ENCODE measurements at places on chromosomes 5 and 9.

GRCh38 chr5:64161420-64161819, 4.2 kb upstream of the RNF180 start:
- DNase-seq: no peak

DNA sequence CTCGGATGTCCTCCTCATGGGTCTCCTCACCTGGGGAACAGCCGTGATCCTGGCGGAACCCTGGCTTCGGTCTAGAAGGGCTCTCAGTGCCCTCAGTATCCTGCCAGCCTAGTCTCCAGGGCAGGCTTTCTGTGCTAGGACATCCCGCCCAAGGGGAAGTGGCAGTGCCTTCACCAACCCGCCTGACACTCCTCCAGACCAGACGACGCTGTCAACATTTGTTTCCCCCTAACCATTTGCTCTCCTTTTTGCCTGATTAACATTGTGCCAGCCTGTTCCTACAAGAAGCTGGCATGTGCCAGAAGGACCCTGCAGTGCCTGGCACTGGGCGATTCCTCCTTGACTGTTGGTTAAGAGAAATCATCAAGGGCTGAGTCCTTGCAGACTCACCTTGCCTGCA, 358.9 kb upstream of the IRX2 start:
- no peak for DNase-seq

DNA sequence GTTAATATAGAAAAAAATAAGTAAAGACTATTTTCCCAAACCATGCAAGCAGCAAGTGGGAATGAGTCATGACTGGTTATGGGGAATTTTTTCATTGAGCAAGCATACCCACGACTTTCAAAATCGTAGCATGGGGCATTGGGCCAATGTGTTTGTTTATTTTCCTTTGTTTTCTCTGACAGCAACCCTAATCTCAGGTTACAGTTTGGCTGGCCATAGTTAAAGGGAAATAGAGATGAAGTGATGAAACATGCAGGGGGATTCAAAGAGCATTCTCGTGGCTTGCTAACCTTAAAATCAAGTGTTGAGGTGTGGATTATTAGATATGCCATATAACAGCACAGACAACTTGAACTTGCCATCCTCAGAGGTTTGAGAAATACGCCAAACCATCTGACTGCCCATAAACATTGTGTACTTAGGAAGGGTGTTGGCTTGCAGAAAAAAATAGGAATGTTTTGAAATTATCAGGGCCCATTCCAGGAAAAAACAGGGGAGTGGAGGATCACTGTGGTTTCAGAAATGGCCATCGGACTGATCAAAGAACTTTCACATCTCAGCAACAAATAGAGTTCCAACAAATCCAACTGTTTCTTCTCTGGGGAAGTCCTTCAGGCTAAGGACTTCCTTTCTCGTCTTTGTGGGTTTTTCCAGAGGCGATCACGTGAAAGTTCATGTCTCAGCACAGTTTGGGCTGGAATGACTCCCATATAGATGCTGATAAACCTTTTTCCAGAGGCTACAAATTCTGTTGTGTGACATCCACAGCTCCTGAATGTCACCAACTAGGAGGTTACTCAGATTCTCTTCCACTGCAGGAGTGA, 259.1 kb downstream of the SYK start:
- no peak for DNase-seq

- DNase-seq: no peak
These were observed 1387.7 kb downstream of the MAT2B start for GRCh38 chr5:164893071-164893470.

GRCh38 chr5:43702815-43703214, 99.8 kb downstream of the NNT start:
- no peak for DNase-seq

All from NCI-H2227 treated with DMSO at 0.1 percent for 48 hours (cell line).